ENCODE measurements at places on chromosomes 5 and 9.

GRCh38 chr5:100840370-100840769 is 62.7 kb downstream of the ST8SIA4 start:
- DNase-seq = no peak

DNA sequence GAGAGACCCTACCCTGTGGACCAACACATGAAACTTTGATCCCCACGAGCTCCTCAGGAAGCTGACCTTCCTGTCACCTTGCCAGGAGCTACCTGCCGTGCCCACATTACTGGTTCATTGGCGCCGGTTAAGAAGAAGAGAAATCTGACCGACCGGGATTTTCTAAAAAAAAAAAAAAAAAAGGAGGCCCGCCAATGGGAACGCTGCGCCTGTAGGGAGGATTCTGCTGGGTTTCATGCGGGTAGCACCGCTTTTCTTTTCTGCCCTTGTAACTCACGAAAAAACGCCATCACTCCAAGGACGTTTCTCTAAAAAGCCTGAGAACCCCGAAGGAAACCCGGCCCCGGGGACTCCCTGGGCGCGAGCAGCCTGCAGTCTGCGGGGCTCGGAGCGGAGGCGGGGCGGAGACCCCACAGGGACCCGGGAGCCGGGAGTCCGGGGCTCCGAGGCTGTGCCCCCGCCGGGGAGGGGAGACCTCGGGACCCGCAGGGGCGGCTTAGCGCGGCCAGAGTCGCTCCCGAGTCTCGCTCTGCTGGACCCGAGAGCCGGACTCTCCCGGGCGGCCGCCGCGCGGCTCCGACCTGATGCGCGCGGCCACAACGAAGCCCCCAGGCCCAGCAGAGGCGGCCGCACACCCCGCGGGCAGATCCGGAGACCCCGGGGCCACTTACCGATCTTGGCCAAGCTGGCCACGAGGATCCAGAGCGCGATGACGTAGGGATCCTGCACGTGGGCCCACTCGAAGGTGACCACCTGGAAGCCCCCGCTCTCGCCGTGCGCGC is 617 bp downstream of the SLC9A3 start:
- no peak for DNase-seq

- DNase-seq = no peak
Measured at GRCh38 chr5:163963881-163964280, 458.5 kb downstream of the MAT2B start.

- DNase-seq = no peak
Measured at GRCh38 chr5:15623794-15624193, 123.8 kb downstream of the FBXL7 start.

DNA sequence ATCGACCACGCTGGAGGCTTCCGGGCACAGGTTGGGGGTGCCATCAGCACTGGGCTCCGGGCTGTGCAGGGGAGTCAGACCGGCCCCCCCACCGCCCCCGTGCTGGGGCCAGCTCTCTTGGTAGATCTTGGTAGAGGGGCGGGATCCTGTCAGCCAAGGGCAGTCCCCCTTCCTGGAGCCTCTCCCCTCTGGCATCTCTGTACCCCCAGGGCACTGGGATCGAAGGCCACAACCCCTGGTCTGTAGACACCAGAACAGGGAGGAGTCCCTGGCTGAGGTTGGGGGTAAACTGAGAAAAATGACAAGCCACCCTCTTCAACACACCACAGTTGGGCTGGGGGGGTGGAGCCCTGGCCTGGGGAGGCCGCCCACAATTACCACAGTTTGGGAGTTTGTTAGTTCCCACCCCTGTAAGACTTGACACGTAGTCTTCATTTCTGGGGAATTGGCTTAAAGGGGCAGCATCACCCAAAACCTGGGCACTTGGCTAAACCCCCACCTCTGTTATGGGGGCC is 882 bp downstream of the CERCAM start:
- no peak for DNase-seq

DNA sequence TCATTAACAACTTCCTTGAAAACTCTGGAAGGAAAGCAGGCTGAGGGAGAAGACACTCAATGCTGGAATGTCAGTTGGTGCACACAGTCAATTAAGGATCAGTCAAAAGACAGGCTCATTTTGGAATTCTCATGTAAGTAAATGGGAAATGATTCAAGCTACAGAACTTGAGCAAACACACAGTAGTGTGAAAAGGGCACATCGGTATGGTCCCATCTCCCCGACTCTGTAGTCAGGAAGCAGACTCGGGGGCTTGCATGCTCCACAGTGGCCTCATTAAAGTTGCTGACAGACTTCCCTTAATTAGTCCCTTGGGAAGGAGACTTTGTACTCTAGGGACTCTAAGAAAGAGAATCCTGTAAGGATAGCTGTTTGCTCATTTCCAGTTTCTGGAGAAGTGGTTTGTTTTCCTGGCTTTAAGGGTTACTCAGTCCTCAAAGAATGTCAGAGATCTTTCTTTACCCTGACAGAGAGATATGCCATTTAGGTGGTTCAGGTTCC is 339.2 kb downstream of the ADAMTS6 start:
- no peak for DNase-seq

- no peak for DNase-seq
Measured at GRCh38 chr5:142239394-142240159, 85.2 kb downstream of the SPRY4 start.

GRCh38 chr5:72611118-72611730 is 104.0 kb upstream of the ZNF366 start:
- peak; percentile 82 for DNase-seq

- no peak for DNase-seq
Measured at GRCh38 chr5:42614509-42614908, 142.1 kb upstream of the CCDC152 start.

DNA sequence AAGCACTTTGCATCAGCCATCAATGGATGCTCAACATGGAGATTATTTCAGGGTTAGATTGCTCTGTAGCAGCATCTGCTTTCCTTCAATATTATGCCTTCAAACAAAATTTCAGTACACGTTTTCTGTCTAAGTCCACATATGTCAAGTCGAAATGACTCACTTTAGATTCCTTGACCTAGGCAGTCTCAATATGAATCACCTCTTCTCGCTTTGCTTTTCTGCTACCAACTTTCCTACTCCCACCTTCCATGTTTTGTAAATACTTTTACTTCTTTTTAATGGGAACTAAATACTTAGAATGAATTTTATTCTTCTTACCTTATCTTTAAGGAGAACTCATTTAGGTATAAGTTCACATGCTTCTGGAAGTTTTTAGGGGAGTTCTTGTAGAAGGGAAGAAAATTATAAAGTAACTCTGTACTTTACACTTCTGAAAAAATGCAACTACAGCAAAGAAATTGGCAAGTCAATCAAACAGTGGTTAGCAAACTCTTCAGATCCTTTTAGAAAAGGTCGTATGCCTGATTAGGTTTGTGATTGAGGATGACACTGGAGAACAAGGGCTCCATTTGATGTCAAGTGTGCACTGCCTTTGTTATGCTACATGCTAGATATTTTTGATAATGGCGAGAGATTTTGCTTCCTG is 478.5 kb upstream of the SMARCA2 start:
- DNase-seq = no peak

- no peak for DNase-seq
Measured at GRCh38 chr5:68679041-68679440, 414.8 kb upstream of the SLC30A5 start.

GRCh38 chr5:122192497-122193496 is 63.5 kb downstream of the ZNF474 start:
- no peak for DNase-seq

GRCh38 chr5:78927657-78928282 is 57.3 kb downstream of the ARSB start:
- DNase-seq = no peak

GRCh38 chr5:5979761-5980537 is 398.4 kb downstream of the MED10 start:
- no peak for DNase-seq

DNA sequence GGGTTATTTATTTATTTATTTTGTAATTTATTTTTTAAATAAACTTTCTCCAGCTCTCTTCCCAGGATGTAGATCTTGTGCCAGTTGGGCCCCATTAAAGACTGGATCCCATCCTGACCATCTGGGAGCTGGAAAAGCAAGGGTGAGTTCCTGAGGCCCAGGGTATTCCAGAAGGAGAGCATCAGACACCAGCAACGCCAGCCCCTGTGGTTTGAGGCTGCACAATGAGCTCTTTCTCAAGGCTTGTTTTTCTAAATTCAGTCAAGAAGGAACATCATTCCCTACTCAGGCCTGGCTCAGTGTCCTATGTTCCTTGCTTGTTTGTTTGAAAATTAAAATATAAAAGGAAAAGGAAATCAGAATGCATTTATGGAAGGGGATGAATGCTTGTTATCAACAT is 313.3 kb downstream of the EBF1 start:
- DNase-seq = no peak

DNA sequence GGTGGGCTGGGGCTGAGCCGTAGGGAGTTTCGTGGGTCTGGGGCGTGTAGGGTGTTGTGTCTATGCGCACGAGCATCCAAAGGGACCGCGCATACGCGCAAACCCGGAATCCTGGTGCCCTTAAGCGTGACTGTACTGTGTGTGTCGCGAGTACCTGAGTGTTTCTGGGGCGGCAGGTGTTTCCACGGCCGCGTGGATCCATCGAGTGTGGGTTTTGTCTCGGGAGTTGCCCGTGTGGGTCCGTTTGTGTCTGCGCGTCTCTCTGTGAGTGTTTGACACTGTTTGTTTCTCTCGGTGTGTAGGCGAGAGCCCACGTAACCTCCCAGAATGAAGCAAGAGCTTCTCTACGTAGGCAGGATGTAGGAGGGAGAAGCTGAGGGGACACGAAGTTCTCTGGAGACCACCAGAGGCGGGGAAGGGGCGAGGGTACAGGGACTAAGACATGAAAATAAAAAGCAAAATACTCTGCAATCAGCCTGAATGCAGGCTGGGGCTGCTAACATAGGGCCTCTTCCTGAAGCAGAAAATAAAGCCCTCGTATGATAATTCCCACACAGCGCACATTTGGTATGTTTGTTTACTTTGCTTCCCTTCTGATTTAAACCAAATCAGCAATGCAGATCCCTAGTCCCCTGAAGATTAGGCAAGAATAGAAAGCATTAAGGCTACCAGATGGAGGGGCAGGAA is 588 bp upstream of the BRINP1 start:
- DNase-seq = no peak

DNA sequence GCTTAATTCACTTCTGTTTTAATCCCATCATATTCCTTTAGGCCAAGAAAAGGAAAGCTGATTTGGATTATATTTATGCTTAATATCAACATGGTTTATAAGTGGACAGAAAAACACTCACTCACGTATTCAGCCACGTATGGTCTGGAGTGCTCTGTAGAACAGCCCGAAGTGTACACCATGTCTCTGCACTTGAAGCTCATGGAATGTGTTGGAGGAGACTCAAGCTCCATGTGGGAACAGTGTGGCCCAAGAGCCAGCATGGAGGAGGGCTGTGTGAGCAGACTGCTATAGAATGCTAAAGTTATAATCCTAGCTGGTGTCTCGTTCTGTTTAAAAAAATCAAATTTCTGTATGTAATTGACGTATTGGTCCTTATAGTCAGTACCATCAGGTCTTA is 32.9 kb downstream of the OTULINL start:
- DNase-seq = no peak

GRCh38 chr5:15807871-15808270 is 307.9 kb downstream of the FBXL7 start:
- peak; percentile 32 for DNase-seq

DNA sequence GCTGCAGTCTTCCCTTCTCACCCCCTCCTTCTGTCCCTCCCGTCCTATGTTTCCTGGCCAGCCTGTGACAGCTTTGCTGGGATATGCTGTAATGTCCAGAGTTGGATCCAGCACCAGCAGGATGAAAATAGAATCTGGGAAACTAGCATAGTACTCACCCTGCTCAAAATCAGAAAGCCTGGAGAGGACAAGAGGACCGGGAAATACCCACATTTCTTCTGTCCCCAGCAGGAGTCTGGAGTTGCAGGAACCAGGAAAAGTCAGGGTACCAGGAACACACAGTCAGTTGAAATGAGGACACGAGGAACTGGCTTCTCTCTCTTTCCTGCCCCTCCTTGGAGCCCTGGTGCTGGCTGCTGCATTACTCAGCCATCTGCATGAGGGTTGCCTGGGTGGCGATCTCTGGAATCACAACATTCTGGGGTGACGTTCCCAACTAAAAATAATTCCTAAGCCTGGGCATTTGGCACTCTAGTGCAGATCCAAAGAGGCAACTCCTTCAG is 59.6 kb upstream of the NFIL3 start:
- DNase-seq = peak; percentile 58
